ENCODE measurements at places on chromosomes 13 and 19. TPM values are rescaled to one million over a fixed set of nuclear protein-coding genes. Genes with fewer than 3 reads are reported as not detected.

GRCh38 chr13:22278336-22278929 lies 607.6 kb downstream of the FGF9 start:
- no peaks in the 10 kb centered on the region for H3K4me1 ChIP-seq
- no peaks in the 10 kb centered on the region for H3K27me3 ChIP-seq
- H3K27ac ChIP-seq = no peak overlapping the region
- DNase-seq = peak; percentile 83
- H3K36me3 ChIP-seq = no peaks in the 10 kb centered on the region

- no peaks in the 10 kb centered on the region for H3K36me3 ChIP-seq
- DNase-seq = no peak
- H3K4me1 ChIP-seq = peaks cover 10% of the 10 kb centered on the region
- no peaks in the 10 kb centered on the region for H3K27me3 ChIP-seq
- no peak overlapping the region for H3K27ac ChIP-seq
Measured at GRCh38 chr13:24085662-24086061, 74.9 kb upstream of the SPATA13 start.

DNA sequence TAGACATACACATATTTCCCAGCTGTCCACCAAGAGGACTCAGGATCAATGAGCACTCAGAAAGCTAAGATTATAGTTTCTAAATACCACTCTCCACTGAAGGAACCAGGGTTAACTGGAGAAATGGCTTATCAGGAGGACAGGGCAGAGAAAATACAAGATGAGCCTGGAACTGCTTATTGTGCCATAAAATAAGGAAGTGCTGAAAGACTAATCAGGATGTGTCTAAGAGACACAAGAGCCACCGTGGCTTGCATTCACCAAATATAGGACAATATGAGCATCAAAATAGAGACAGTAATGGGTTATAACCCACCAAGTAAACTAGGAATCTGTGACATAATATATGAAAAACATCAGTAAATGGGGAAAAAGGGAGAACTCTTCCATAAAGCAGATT lies 32.8 kb downstream of the KLF12 start:
- H3K4me1 ChIP-seq = no peaks in the 10 kb centered on the region
- no peak overlapping the region for H3K4me3 ChIP-seq
- no peak for DNase-seq

DNA sequence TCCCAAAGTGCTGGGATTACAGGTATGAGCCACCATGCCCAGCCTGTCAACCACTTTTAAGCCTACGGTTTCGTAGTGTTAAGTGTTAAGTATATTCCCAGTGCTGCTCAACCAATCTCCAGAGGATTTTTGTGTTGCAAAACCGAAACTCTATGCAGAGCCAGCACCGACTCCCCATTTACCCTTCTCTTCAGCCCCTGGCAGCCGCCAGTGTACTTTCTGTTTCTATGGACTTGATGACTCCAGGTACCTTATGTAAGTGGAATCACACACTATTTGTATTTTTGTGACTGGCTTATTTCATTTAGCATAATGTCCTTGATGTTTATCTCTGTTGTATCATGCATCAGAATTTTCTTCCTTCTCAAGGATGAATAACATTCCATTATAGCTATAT lies 1.1 kb downstream of the SULT2A1 start:
- no peaks in the 10 kb centered on the region for H3K27me3 ChIP-seq
- peaks cover 15% of the 10 kb centered on the region for H3K4me1 ChIP-seq
- H3K27ac ChIP-seq = peak overlapping the region; percentile 77
- peak overlapping the region; percentile 2 for H3K4me3 ChIP-seq
- peak; percentile 56 for DNase-seq
- H3K36me3 ChIP-seq = no peaks in the 10 kb centered on the region

DNA sequence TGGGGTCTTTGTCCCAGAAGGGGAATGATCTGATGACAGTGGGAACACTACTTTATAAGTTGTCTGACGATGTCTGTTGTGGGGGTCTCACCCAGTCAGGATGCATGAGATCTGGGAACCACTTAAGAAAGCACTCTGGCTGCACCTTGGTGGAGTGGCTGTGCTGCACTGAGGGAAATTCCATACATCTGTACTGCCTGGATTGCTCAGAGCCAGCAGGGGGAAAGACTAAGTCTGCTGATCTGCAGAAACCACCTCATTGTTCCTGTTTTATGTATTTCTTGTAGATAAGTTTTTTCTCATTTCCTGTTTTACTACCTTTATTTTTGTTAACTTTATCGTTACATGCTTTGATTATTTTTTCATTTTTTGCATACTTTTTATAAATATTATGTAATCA lies 27.3 kb downstream of the ZNF430 start:
- no peak overlapping the region for H3K27ac ChIP-seq
- no peak for DNase-seq
- H3K4me1 ChIP-seq = no peaks in the 10 kb centered on the region
- no peak overlapping the region for H3K4me3 ChIP-seq
- H3K27me3 ChIP-seq = no peaks in the 10 kb centered on the region

GRCh38 chr19:3725640-3726310 lies 17.6 kb downstream of the TJP3 start:
- no peaks in the 10 kb centered on the region for H3K36me3 ChIP-seq
- no peak overlapping the region for H3K27ac ChIP-seq
- H3K4me1 ChIP-seq = peaks cover 9% of the 10 kb centered on the region
- H3K4me3 ChIP-seq = no peak overlapping the region
- DNase-seq = no peak

Gene PEG3
- total RNA-seq = 514 TPM

DNA sequence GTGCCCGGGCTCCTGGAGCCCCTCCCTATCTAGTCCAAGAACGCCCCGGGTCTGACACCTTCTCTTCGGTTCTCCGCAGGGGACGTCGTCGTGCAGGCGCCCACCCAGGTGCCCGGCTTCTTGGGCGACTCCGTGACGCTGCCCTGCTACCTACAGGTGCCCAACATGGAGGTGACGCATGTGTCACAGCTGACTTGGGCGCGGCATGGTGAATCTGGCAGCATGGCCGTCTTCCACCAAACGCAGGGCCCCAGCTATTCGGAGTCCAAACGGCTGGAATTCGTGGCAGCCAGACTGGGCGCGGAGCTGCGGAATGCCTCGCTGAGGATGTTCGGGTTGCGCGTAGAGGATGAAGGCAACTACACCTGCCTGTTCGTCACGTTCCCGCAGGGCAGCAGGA lies 3.4 kb downstream of the PVR start:
- no peak for DNase-seq
- H3K4me1 ChIP-seq = peaks cover 27% of the 10 kb centered on the region
- H3K27me3 ChIP-seq = no peaks in the 10 kb centered on the region
- H3K36me3 ChIP-seq = no peaks in the 10 kb centered on the region
